ENCODE measurements at places on chromosomes 3 and 15. TPM values are rescaled to one million over a fixed set of nuclear protein-coding genes. Genes with fewer than 3 reads are reported as not detected.

Gene CPNE9
- total RNA-seq: under 0.01 TPM

Gene HGD
- total RNA-seq: not detected

Gene SPG11
- 28.1 TPM for total RNA-seq

Gene DNAH1
- 0.50 TPM for total RNA-seq

Gene CPA3
- total RNA-seq: 0.50 TPM

Gene FEZF2
- total RNA-seq: not detected

Gene HYAL1
- 3.1 TPM for total RNA-seq

Gene SAMD7
- not detected for total RNA-seq

Gene ARPC4
- total RNA-seq: 196 TPM

Gene SLC28A2
- total RNA-seq: not detected

Gene CX3CR1
- total RNA-seq: 0.15 TPM

Gene LMAN1L
- total RNA-seq: not detected

Gene ACSBG1
- total RNA-seq: not detected

Gene CAND2
- 6.6 TPM for total RNA-seq

Gene LYZL4
- total RNA-seq: not detected

Gene STRIT1
- total RNA-seq: not detected

Gene EPHA6
- total RNA-seq: 0.17 TPM

Gene CORO2B
- total RNA-seq: 14.0 TPM

Gene ZNF860
- total RNA-seq: 0.17 TPM

Gene HTR3E
- not detected for total RNA-seq

Gene EIF1B
- 14.0 TPM for total RNA-seq

Gene NR2E3
- total RNA-seq: not detected

Gene FAM43A
- 1.8 TPM for total RNA-seq

Gene SCN11A
- not detected for total RNA-seq
